Left hindlimb (tissue), 1 donor: ENCODE measurements at places on chromosomes 5 and 9.

- DNase-seq = no peak
Measured at GRCh38 chr9:133929599-133929998, 62.5 kb downstream of the VAV2 start.

- DNase-seq = no peak
Measured at GRCh38 chr9:6680797-6681146, 35.2 kb upstream of the GLDC start.

DNA sequence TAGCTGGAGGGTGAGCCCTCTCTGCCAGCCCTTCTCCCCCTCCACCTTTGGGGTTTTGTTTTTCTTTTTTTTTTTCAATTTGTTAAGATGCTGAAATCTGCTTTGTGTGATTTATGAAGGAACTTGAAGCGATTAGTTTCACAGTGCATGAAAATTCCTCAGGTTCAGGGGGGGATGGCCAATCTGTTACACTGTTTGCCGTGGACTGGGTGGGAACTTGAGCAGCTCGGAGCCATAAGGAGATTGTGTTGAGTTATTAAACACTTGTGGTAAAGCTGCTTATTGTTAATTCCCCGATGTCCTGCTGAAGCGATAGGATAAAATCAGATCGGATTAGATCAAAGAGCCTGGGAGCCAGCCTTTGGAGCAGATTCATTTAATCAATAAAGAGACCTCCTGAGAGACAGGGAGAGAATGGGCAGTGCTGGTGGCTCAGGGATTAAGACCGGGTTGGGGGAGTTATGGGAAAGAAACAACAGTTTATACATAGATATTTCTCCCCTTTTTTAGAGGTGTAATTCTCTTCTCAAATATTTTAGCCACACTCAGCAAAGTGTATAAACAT is 105.8 kb upstream of the SPATA31D4 start:
- DNase-seq = no peak

- no peak for DNase-seq
Measured at GRCh38 chr9:36843964-36844363, 190.1 kb downstream of the PAX5 start.

- DNase-seq = no peak
Measured at GRCh38 chr5:6264394-6264793, 114.0 kb downstream of the MED10 start.

DNA sequence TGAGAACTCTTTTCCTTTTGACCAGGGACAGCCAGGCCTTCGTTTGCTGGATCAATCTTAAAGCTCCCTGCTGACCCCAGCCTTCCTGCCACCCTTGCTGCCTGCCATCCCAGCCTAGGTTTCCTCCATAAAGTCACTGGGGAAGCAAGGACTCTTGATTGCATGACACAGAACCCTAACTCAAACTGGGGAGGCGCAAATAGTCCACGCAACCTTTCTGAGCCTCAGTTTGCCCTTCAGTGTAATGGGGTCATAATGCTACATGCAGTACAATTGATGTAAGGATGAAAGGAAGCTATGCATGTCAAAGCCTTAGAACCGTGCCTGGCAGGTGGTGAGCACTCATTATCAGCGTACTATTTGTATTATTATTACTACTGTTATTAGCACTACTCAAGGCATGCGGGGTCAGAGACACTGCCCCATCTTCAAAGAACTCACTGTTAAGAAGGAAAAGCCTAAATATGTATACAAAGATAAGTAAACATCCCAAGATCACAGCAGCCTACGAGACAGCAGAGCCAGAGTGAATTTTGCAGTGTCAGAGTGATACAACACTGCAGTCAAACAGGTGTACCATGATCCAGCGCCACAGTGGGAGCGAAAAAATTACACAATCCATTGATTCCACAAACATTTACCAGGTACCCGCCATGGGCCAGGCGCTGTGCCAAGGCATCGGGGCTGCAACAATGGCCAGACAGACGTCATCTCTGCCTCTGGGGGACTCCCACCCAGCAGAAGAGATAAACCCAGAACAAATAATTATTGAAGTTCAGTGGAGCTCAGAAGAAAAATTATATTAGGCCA is 16.9 kb upstream of the CPLX2 start:
- DNase-seq = no peak

GRCh38 chr5:121399879-121400278 is 451.8 kb upstream of the FTMT start:
- DNase-seq = no peak

- no peak for DNase-seq
Measured at GRCh38 chr5:142819825-142820224, 49.6 kb downstream of the ARHGAP26 start.

- DNase-seq = no peak
Measured at GRCh38 chr9:130555968-130556367, 23.4 kb upstream of the FUBP3 start.

DNA sequence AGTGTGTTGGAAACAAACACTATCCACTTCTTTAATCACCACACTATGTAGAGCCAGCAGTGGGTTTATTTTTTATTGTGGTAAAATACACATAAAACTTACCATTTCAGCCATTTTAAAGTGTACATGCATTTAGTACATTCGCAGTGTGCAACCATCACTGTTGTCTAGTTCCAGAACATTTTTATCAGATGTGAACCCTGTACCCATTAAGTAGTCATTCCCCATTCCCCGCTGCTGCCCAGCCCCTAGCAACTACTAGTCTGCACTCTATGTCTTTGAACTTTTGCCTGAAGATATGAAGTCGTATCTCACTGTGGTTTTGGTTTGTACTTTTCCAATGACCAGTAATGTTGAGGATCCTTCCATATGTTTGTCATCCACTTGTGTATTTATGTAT is 30.2 kb upstream of the F2R start:
- DNase-seq = no peak

DNA sequence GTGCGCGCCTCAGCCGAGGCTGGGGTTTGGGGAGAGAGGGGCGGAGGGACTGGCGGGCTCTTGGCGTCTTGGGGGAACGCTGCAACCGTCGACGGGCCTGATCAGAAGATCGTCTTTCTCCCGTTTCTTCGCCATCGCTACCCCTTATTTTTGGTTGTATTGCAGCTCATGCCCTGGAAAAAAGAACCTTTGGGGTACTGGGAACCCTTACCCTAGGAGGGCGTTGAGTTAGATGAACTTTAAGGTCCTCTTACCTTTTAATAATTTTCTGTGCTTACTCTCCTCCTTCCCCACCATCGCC is 719 bp downstream of the PAIP2 start:
- DNase-seq = no peak

GRCh38 chr9:7403839-7404487 is 395.6 kb downstream of the DMAC1 start:
- no peak for DNase-seq

DNA sequence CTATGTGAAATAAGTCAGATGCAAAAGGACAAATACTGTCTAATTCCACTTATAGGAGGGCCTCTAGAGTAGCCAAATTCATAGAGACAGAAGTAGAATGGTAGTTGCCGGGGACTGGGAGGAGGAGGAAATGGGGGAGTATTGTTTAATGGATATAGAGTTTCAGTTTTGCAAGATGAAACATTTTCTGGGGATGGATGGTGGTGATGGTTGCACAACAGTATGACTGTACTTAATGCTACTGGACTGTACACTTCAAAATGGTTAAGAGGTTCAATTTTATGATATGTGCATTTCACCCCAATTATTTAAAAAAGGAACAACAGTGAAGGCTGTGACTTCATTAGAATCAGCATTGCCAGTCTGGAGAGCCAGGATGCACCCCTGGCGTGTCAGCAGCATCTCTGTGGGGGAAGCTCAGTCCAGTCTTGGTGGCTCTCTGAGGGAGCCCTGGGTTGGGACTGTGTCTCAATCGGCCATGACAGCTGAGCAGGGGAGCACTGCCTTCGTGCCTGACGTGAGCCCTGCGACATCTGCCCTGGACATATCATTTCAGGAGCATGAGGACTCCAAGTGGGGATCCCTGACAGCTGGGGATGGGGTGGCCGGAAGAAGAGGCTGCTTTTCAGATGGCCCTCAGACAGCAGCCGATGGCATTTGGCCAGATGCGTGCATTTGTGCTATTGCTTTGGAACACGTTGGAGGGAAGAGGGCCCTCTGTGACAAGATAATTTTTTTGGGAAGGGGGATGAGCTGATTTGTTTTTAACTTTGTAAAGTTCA is 130.8 kb upstream of the STC2 start:
- DNase-seq = peak; percentile 53

GRCh38 chr5:140174014-140174413 is 974 bp upstream of the CYSTM1 start:
- no peak for DNase-seq

DNA sequence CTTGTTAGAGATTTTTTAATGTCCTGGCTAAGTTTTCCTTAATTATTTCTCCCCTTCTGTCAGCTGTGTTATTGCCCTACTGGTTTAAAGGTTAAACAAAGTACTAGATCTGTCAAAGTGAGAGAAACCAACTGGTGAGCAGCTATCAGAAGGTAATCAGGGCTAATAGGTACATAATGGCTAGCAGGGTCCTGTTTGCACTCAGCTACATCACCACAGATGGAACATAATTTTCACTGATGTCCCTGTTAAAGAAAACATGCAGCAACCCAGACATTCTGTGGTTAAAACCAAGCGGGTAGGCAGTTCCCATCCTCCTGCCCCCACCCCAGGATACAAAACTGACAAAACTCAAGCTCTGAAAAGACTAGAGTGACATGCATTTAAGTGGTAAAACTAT is 473.9 kb downstream of the NR2F1-AS1 start:
- DNase-seq = no peak
